CD4-positive, alpha-beta memory T cell (primary cell): ENCODE measurements at places on chromosomes 12 and 14. TPM values are rescaled to one million over a fixed set of nuclear protein-coding genes. Genes with fewer than 3 reads are reported as not detected.
A peak's percentile ranks its signal among the peaks of the same experiment; 100 is the strongest.

DNA sequence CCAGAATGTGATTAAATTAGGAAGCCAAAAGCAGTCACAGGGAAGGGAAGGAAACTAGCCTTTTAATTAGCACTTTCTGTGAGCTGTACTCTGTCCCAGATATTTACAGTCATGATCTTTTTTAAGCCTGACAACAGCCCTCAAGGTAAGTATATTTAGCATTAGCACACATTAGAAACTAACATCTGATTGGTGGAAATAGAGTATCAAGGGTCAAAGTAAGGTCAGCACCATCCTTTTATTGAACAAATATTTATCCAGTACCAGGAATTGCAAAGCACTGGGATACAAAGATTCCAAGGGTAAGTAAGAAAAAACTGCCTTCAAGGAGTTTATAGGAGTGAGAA lies 28.2 kb downstream of the RPGRIP1 start:
- DNase-seq, result peak; percentile 0

LRFN5 gene
- not detected for total RNA-seq

KCNC2 gene
- total RNA-seq, result not detected

GRCh38 chr12:32125455-32126084 lies 18.9 kb downstream of the BICD1 start:
- DNase-seq, result no peak

KRT3 gene
- total RNA-seq, result not detected
